HuH-7.5 (cell line): ENCODE measurements at places on chromosomes 12 and 14.

DNA sequence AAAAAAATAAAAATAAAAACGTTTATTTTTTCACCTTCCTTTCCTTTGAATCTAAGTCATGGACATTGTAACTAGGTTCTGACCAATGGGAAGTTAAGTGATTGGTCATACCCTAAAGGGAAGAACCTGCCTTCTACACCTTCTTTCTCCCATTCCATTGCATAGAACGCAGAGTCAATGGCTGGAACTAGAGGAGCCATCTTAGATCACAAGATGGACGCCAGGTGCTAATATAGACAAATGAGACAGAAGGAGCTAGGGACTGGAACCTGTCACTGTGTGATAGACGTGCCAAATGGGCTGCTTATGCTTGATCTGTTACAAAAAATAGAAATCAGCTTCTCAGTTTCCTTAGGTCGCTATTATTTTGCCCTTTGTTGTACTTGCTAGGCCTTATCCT lies 606.6 kb downstream of the MED13L start:
- DNase-seq: no peak

DNA sequence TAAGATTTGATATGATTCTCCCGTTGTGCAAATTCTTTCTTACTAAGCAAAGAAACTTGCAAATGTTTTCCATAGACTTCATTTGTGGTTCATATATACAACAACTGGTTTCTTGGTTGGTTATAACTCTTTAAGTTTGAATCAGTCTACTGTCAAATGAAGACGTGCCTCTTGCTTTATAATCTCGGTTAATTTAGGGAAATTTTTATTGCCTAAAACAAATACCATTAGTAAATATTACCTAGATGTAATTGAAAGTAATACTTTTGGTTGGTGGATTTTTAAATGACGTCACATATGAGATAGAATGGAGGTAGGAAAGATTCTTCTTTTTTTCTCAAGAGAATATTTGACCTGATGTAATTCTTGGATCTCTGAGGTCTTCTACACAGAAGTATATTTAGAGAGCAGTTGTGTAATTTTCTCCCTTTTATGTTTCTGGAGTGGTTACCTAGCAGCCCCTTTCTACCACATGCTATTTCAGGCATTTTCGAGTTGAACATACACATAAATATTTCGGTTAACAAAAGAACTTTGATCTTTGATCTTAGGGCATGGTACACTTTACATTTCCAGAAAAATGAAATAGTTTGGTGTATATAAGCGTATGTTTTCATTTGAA lies 1.7 kb downstream of the ATF7IP start:
- no peak for DNase-seq

DNA sequence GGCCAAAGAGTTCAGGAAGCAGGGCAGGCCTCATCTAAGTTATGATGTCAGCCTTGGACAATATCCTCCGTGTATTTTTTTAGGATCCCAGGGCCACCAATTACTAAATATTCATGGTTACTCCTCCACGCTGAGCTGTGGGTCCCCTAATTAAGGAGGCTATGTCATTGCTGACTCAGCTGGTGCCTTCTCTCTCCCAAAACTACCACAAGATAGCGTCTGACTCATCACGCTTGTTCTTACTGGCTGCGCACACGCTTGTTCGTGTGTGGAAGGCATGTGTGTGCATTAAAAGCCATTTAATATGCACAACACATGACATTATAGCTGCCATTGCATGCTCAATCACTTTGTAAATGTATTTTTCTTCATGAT lies 78.3 kb downstream of the GSC start:
- no peak for DNase-seq

GRCh38 chr14:85531141-85531586 lies 1.2 kb downstream of the FLRT2 start:
- peak; percentile 44 for DNase-seq

DNA sequence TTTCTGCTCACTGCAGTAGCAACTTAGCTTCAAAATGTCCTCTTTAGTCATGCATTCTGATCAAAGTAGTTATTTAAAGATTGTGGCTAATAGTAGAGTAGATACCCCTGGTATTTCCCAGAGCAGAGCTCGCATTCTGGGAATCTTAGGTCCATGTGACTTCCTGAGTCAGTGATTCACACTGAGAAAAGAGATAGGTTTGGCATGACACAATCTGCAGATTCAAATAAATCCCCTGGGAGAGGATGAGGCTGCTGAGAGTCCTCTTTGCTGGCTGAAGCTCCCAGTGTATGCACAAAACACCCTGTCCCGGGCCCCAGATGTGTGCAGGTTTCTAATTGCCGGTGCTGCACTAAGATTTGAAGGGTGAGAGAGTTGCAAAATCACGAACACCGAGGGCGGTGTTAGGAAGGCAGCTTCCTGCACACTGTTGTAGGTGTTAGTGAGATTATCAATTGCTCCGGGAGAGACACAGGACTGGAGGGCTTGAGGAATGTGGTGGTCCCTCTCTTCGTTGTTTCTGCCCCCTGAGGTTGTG lies 233.2 kb downstream of the NRXN3 start:
- no peak for DNase-seq

GRCh38 chr12:82910246-82910893 lies 223.7 kb downstream of the TMTC2 start:
- no peak for DNase-seq

- no peak for DNase-seq
Observed at GRCh38 chr12:109732321-109733305, 19.0 kb downstream of the FAM222A start.
